ENCODE measurements at places on chromosomes 4 and X. TPM values are rescaled to one million over a fixed set of nuclear protein-coding genes. Genes with fewer than 3 reads are reported as not detected.
A peak's percentile ranks its signal among the peaks of the same experiment; 100 is the strongest.

GAGE2A gene
- not detected for total RNA-seq

MAGEA8 gene
- not detected for total RNA-seq

SLITRK4 gene
- 1.7 TPM for total RNA-seq

DNA sequence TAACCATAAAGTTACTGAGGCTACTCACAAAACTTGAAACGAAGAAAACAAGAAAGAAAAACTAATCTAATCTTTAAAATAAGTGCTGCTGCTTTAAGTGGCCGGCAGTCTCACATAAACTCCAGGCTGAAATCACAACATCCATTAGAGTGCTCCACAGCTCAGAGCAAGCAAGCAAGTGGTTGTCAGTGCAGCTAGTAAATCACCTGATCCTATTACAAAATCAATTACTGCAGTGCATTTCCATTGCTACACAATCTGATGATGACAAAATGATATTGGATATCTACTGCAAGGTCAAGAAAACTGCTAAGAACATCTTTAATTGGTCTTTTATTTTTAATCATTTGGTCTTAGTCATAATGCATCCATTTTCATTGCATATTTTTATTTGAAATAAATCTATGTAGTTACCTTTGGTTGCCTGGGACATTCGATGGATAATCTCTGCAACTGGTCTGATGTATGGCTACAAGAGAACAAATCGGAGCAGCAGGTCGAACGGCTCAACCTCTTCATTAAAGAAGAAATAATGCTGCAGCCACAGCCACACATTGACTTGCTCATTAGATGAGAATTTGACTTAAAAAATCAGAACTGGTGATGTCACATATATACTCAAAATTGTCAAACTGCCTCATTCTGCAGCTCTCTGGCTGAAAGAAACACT, 87.7 kb downstream of the FBXW7 start:
- DNase-seq: no peak

- DNase-seq: peak; percentile 13
Measured at GRCh38 chr4:65508168-65508567, 162.1 kb downstream of the EPHA5 start.

DNA sequence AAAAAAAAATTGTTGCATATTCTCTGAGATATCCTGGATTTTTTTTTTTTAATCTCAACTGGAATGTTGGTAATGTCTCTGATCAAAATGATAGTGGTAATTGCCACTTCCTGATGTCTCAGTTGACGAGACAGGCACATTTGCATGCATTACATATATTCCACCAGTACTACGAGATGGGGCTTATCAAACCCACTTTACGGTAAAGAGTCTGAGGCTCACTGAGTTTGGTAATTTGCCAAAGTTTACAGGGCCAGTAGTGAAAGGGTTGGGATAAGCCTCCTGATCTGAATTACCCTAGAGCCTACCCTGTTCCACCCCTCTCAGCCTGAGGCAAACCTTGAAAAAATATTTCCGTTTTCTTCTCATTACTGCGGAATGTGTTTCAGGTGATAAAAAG, 5.3 kb downstream of the MAGEB2 start:
- DNase-seq: no peak

GRCh38 chrX:23317799-23318724, 16.6 kb upstream of the PTCHD1 start:
- no peak for DNase-seq
